ENCODE measurements at places on chromosomes 6 and 20.

DNA sequence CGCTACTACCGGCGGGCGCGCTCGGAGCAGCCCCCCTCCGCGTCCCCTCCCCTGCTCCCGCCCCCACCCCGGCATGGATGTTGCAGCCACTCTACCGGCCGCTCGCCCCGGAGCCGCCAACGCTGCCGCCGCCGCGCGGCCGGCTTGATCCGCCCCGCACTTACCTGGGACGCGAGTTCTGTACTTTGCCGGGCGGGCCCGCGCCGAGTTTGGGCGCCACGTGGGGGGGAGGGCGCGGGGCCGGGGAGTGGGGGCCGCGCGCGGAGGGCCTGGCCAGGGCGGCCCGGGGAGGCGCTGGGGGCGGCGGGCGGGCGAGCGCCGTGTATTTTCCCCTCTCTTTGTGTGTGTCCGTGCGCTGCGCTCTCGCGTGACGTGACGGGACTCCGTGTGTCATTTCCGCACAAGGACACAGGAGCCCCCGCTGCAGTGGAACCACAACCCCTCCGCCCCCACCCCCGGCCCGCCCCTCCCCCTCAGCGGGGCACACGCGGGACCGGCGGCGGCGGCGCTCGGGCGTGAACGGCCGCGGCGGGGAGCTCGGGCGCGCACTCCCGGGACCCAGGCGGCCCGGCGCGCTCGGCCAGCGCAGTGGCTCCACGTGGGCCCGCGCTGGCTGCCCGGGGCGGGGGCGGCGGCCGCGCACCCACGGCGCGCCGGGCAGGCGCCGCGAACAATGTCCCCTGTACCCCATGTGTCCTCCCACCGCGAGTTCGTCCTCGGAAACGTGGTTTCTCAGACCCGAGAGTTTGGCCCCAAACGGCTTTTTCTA, at the start of gene BEND3:
Gene BEND3, minus strand, starts transcription at position 590 of the 769 bp plus-strand sequence. CDS start 16,230 bp downstream, outside the sequence.
- DNase-seq, result no peak

DNA sequence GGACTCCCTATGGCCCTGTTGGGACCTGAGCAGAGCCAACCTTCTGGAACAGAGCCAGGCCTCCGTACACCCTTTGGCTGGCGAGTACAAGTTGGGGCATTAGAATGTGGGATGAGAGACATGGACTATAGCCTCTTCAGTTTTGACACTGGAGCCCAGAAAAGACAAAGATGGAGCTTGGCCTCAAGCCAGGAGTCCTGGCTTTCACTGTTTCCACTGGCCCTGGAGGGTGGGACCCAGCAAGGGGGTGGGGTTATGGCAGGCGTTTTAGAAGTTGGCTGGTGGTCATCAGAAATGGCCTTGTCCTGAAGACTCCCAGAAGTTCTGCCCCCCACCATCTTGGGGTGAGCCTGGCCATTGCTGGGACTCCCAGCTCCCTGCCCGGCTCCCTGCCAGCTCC, 21.8 kb downstream of the ITPR3 start:
- DNase-seq, result no peak

DNA sequence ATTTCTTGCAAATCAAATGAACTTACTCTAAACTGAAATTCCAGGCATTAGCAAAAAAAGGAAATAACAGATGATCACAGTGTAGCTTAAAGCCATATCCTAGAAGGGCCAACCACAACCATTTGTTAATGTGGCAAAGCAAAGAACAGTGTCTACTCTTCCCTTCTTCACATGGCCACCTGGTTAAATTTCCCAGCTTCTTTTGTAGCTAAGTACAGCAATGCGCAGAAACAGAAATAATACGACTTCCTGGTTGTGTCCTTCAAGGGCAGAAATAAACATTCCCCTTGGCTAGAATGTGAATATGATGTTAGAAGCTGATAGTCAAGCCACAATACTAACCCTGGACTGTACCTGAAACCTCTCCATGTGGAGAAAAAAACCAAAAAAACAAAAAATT, 9.6 kb downstream of the SNX3 start:
- no peak for DNase-seq

DNA sequence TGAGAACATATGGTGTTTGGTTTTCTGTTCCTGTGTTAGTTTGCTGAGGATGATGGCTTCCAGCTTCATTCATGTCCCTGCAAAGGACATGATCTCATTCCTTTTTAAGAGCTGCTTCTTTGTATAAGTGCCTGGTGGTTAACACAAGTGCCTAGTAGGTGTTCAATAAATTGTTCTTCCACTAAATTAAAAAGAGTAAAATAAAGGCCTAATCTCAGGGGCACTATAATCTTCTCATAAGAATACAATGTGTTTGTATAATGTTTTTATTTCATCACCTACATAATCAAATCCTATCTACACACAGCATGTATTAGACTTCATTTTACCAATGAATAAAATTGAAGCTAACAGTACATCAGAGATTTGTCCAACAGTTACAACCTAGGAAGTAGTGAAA, 252.7 kb downstream of the KHDC1L start:
- DNase-seq, result no peak

- DNase-seq, result no peak
These were observed 16.7 kb upstream of the PNRC1 start for GRCh38 chr6:89063881-89064280.

GRCh38 chr6:142500250-142500786, 198.5 kb downstream of the ADGRG6 start:
- no peak for DNase-seq

DNA sequence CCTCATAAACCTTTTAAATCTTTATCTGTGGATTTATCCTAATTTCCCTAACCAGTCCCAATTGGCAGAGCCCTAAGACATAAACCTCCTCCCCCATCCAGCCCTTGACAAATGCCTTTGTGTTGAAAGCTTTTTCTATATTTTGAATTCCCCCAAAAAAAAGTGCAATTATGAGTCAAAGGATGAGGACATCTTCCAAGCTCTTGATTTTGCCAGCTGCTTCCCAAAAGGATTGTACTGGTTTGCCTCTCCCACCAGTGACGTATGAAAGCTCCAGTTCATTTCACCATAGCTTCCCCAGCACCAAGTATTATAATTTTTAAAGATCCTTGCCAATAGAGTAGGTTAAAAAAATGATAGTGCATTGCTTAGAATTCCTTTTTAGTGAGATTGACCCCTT, 38.9 kb downstream of the SIRPA start:
- peak; percentile 86 for DNase-seq

DNA sequence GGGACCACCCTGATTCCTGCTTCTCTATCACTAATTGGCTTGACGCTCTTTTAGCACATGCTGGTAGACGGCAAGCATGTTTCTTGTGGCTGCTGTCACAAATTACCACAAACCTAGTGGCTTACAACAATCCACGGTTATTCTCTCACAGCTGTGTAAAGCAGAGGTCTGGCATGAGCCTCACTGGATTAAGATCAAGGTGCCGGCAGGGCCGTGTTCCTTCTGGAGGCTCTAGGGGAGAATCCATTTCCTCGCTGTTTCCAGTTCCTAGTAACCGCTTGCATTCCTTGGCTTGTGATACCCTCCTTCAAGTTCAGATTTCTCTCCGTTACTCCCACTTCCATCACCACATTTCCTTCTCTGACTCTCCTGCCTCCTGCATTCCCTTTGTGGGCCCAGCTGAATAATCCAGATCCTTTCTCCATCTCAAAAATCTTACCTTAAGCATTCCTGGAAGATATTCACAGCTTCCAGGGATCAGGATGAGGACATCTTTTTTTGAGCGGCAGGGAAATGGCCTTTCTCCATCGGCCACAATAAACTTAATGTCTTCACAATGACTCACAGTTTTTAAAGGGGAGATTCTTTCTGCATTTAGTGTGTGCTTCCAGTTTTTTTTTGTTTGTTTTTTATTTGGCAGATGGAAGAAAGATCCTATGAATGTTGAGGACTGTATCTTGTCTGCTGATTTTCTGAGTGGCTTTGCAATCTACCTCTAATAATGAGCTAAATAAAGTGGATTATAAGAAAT, 39.9 kb downstream of the BMP6 start:
- peak; percentile 35 for DNase-seq

DNA sequence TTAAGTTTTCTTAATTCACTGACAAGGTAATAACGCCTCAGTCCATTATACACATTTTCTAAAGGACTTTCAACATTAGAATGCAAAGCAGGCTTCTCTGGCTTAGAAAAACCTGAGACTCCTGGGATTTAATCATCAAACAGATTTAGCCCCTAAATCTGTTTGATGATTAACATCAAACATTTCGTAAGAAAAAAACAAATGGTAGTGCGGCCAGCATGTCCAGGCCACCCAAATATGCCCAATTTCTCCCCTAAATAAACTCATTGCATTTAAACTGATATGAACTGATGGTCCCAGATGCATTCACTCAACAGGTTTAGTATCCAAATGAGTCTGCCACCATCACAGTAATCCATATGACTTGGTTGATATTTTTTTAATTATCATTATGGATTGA, 6.2 kb downstream of the TMEM74B start:
- DNase-seq, result no peak

GRCh38 chr6:53461041-53461656, 83.8 kb downstream of the GCLC start:
- DNase-seq, result no peak

DNA sequence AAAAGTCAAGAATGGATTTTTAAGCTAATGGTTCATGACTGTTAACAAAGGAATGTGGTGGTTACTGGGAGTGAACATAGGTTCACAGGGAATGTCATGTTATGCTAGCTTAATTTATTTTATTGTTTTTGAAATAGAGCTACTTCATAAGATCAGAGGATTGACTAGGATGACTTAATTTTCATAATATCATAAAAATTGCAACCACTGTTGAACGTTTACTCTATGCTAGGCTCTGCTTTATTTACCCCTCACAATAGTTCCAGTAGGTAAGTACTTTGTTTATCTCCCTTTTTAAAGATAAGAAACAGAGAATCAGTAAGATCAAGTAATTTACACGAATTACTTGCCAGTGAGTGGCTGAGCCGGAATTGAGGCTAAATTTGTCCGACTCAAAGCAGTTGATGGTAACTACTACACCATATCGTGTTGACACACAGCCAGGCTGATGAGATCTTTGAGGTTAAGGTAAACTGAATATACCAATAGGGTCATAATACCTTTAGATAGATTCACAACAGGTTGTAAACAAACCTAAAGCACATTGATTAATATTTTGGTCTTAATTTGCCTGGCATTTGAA, 194.6 kb upstream of the CITED2 start:
- peak; percentile 92 for DNase-seq

DNA sequence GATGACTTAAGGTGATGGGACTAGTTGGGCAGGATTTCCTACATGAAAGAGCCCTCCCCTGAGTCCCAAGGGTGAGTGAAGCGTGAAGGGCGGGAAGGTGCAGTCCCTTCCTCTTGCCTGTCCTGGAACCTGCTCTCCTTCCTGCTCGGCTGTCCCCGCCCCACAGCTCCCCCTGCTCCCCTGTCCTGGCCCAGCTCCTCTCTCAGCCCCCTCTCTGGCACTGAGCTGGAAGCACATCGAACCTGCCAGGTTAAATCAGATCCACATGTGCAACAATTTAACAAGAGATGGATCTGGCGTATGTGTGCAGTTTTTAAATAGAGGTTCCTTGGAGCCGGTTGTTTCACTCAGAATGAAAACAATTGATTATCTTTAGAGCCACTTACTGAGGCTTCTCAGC, 95.0 kb downstream of the LRFN2 start:
- DNase-seq, result no peak

- no peak for DNase-seq
These were observed 370.6 kb downstream of the CD83 start for GRCh38 chr6:14488180-14488579.

DNA sequence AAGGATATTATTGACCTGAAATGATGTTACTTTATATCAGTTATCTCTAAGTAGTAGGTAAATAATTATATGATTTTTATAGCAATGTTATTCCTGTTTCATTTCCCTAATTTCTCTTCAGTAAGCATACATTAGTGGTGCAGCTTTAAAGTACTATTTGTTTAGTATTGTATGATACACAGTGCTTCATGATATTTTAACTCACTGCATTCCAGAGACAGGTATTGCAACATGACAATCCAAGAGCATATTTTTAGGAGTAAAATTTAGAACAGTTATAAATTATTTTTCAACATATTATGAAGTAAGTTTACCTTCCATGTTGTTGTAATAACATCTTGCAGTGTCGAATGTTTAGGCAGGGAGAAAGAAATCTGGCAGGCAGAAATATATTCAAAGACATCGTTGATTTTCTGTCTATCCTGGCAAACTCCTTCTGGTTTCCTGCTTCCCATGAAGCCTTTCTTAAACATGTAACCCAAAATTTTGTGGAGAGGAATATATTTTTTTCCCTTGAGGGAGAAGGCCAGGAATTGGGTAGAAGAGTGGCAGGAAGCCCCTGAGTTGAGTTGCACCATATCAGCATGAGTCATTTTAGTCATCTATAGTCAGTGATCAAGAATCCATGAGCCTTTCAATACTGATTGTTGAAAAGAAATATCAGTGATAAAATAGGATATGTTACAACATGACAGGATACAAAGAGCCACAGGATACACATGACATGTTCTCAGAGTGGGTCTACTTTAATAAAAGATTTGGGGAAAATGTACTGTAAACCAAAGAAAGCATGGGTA, 29.0 kb upstream of the PTCHD4 start:
- no peak for DNase-seq

DNA sequence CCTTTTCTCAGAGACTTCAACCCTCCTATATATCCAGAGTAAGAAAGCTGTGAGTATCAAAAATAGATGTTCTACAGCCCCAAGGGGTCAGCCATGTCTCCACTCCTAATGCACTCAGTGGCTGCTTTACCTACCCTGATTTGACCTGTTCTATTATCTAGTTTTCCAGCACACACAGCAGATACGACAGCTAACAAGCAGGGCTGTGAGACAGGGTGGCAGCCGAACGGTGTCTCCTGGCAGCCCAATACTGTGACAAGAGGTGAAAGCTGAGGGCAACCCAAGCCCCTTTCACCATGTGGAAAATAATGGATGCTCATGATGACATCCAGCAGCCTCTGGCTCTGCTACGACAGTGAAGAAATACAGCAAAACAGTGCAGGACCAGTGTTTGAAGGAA, 67.9 kb downstream of the KIF13A start:
- DNase-seq, result no peak

DNA sequence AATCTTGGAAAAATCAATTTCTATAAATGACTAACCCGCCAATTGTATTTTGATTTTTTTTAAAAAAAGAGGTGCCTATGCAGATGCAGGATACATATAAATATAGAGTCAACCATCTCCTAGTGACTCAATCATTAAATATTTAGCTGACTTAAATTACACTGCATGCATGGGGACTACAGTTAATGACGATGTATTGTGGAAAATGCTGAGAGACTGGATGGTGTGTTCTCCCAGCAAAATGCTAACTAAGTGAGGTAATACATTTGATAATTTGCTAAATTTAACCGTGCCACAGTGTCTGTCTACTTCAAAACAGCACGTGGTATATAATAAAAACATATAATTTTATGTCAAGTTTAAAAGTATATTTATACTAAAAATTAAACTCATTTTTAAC, 341.6 kb downstream of the PRKN start:
- DNase-seq, result peak; percentile 85

DNA sequence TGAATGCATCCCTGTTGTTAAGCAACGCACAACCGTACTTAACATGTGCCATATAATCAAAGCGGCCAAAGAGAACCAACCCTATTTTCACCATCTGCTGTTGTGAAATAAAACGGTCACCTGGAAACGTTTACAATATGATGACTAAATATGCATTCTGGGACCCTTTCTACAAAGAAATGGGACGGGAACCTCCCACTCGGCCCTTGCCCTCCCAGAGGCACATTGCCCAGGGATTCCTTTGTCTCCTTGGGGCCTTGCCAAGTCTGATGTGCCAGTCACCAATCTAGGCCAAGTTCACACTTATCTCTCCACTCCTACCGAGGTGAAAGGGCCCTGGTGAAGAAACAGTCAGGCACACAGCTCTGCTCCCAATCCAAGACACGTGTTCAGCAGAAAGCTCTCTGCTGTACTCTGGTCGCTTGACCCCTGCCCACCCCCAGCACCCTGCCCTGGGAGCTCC, 427.4 kb upstream of the JARID2 start:
- no peak for DNase-seq

- peak; percentile 40 for DNase-seq
These were observed 78.4 kb downstream of the GFRAL start for GRCh38 chr6:55405474-55406235.

All from fibroblast of lung (primary cell).